ENCODE measurements at places on chromosomes 4 and X. TPM values are rescaled to one million over a fixed set of nuclear protein-coding genes. Genes with fewer than 3 reads are reported as not detected.

The TMEM156 gene
- 0.95 TPM for total RNA-seq

DNA sequence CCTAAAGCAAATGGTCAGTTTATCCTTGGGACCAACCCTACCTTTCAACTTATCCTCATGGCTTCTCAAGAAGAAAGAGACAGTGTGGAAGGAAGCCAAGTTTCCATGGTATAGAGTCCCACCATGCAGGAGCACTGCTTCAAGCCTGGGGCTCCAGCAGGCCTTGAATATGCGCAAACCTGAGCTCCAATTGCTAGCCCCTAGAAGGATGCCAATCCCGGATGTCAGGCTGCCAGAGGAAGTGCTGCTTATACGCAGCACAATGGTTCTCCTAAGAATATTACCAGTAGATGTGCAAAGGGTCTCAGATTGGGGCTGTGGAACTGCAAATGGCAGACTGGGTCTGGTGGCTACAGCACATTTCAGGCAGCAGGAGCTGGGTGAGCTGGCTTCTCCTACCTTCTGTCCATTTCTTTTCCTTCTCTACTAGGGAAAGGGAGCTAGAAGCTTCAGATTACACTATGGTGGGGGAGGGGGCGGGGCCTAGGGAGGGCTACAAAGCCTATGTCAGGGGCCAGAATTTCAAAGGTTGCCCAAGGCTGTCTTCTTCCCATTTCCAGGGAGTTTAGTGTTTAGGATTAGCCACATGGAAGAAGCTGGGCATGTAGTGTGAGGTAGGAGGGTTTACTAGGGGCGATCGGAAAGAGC lies 40.7 kb upstream of the CITED1 start:
- DNase-seq: no peak

DNA sequence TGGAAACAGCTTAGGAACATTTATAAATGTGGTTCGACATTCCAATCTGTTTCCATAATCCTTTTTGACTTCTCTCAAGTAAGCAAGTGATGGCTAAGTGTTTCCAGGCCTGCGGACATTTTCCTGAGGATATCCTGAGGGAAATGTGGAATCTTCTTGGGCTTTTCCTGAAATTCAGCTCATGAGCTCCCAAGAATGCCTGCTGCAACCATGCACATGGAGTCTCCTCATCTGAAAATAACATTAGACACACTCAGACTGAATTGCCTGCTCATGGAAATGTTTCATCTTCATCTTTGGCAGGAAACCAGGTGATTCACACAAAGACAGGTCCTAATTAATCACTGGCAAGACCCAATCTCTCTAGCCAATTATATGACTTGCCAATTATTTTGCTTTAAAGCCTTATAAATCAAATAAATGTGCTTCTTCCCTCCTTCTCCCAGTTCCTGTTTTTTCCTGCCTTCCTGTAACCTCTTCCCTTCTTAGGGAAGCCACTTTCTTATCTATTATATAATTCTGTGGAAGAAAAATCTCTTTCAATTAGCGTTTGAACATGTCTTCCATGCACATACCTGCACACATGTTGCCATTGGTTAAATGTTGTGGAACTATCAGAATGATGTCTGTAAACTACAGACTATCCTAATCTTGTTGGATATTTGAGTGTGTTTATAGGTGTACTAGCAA lies 104.6 kb upstream of the MXRA5 start:
- peak; percentile 5 for DNase-seq

- no peak for DNase-seq
Observed at GRCh38 chr4:153335665-153336064, 8.8 kb upstream of the MND1 start.

- DNase-seq: no peak
Observed at GRCh38 chr4:135244056-135244455, 1042.5 kb upstream of the PABPC4L start.

- no peak for DNase-seq
Observed at GRCh38 chr4:150367326-150367725, 214.6 kb upstream of the MAB21L2 start.

DNA sequence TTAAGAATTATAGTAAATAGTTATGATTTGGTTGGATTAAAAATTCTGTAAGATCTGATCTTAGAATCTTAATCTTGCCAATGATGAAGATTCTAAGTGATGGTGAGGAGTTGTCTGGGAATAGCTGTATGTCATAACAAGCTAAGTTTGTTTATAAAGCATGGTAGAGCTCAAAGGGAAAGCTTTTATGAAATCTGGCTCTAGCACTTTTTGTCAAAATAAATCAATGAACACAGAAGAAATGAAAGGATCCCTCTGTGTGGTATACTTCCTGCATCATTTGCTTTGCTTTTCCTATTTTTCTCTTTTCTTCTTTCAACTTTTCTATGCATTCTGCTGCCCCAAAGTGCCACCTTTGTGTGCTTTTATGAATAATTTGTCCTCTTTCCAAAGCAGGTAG lies 193.5 kb upstream of the FAT1 start:
- peak; percentile 86 for DNase-seq

DNA sequence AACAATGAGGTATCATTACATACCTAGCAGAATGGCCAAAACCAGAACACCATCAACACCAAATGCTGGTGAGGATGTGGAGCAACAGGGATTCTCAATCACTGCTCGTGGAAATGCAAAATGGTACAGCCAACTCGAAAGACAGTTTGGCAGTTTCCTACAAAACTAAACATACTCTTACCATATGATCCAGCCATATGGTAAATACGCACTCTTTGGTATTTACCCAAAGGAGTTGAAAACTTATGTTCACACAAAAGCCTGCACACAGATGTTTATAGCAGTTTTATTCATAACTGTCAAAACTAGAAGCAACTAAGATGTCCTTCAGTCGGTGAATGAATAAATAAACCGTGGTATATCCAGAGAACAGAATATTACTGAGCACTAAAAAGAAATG lies 7.8 kb downstream of the CASP3 start:
- no peak for DNase-seq

Data from lung (tissue), 17 donors.